ENCODE measurements at places on chromosomes 4 and X. TPM values are rescaled to one million over a fixed set of nuclear protein-coding genes. Genes with fewer than 3 reads are reported as not detected.

GRCh38 chr4:41877020-41877796 lies 58.0 kb upstream of the TMEM33 start:
- DNase-seq = no peak

Gene NAP1L3
- total RNA-seq = 1.3 TPM

- DNase-seq = no peak
Observed at GRCh38 chr4:156729416-156729815, 242.2 kb downstream of the PDGFC start.

- peak; percentile 71 for DNase-seq
Observed at GRCh38 chr4:37603070-37603468, 83.1 kb downstream of the RELL1 start.

- DNase-seq = no peak
Observed at GRCh38 chrX:675279-675954, 44.8 kb downstream of the SHOX start.

DNA sequence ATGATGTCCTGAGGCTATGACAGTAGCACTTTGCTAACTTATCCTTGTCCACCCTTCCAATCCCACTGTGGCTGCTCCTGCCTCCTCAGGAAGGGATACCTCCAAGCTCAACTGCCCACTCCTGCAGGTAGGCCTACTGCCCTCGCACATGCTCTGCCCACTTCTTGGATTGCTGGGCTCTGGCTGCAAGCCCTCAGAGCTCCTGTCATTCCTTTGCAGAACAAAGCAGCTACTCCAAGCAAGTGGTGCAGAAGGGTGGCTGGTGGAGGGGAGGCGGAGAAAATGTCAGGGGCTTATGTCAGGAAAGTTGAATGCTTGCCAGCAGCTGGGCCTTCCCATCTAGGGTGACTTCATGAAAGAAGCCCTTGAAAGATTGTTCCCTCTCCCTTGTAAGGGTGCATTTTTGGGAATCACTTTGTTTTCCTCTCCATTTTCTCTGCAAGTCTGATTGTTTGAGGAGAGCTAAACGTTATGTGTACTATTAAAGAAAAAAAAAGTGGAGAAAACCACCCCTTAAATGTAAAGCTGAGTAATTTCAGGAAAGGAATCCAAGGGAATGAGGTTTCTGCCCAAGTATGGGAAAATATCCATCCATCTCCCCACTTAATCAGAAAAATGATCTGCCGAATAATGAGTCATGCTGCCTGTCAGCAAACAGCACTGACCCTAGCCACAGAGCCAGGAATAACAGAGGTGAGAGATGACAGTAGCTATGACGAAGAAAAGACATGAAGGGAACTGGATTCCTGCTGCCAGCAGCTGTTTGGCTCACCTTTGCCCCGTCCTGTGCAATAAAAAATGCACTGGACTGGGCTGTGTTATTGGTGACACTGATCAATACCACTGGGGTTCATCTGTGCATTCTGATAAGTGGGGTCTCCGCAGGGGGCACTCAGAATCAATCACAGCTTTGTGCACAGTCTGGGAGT lies 102.0 kb downstream of the RTL5 start:
- DNase-seq = no peak

DNA sequence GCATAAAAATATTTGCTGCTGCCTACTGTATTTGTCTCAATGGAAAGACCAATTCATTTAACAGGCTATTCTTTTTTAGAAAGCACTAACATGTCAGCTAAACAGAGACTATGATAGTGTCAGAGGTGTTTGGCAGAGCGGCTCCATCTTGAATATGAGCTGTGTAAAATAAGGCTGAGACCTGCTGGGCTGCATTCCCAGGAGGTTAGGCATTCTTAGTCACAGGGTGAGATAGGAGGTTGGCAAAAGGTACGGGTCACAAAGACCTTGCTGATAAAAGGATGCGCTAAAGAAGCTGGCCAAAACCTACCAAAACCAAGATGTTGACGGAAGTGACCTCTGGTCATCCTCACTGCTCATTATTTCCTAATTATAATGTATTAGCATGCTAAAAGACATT lies 41.8 kb downstream of the NPY5R start:
- no peak for DNase-seq

Gene ADAD1
- not detected for total RNA-seq

GRCh38 chr4:113248320-113248719 lies 198.9 kb downstream of the ANK2 start:
- DNase-seq = no peak

DNA sequence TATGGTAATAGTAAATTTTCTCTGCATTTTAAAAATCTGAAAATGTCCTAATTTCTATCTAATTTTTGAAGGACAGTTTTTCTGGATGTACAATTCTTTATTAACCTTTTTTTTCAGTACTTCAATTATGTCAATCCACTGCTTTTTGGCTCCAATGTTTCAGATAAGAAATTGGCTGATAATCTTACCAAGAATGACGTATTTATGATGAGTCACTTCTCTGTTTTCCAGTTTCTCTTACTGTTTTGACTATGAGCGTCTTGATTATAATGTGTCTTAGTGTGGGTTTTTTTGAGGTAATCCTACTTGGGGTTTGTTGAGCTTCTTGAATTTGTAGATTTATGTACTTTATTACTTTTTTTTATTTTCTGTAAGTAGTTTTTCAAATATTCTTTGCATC lies 47.2 kb downstream of the UGT2B11 start:
- DNase-seq = no peak

DNA sequence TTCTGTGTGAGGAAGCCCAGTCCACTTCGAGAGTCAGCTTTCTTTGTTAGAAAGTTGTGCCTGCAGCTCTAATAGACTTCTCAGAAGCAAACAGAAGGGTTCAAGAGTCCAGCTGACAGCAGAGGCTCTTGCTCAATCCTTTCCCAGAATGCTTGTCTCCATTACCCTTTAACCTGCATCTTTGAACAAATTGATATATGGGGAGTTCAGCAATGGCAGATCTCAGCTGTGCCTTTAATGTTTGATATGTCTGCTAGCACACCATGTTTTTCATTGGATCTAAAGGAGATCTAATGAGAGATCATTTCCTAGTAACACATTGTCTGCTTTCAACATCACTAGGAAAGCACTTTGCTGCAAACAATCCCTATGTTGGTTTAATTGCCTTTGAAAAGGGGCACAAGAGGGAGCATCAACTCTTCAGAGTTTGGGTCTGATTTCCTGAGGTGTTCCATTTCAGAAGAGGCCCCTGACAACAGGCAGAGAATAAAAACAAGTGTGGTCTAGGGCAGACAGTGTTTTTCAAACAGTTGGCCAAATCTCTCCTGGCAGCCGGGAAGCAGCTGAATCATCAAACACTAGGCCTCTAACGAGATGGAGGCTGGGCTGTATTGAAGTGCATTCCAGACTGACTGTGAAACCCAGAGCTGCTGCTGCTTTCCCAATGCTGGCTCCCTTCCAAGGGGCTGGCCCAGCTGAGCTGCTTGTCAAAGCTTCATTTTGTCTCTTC lies 55.5 kb downstream of the LUZP4 start:
- peak; percentile 81 for DNase-seq

GRCh38 chr4:137180349-137180748 lies 351.9 kb downstream of the PCDH18 start:
- DNase-seq = no peak

DNA sequence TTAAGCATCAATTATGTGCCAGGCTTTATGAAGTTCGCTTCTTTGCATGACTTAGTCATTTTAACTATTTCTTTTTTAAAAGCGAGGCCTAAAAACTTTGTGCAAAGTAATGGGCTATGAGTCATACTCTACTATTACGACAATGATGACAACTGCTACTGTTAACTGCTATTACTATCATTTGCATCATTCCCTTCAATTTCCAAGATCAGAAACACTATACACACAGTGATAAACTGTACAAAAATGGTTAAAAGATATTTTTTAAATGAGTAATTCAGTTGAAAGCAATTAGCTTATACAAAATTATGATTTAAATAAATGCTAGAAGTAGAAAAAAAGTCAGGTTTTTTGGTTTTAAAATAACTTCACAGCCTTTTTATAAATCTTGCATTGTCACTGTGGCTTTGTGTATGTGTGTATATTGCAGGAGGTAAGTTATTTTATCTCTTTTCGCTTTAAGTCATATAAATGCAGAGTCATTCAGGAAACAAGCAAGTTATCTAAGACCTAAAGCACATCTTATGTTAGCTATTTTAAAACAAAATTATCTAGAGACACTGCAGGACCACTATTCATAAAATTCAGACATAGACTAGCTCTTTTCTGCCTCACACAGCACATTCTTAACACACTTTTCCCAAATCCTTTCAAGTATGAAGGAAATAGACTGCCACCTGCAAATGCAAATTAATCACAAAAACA lies 18.5 kb upstream of the CXCL3 start:
- DNase-seq = no peak

DNA sequence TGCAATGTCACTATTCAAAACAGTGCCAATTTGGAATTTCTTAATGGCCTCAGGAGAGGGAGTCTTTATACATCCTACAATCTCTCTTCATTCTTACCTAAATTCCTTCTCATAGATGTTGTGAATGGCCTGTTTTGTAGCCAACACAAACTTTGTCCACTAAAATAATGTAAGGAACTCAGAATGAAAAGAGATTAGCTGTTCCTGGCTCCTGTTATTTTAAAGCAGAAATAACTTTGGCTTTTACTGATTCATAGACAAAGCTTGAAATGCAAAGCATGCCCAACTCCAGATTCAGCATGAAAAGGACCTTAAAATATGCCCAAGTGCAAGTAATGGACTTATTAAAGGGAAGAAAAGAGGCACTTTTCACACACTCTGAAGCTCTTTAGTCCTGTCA lies 146.0 kb upstream of the GPC4 start:
- no peak for DNase-seq

- no peak for DNase-seq
Observed at GRCh38 chr4:40118861-40119260, 62.2 kb downstream of the N4BP2 start.
